Nephron progenitor cell (in vitro differentiated cells): ENCODE measurements at places on chromosomes 7 and 10.

DNA sequence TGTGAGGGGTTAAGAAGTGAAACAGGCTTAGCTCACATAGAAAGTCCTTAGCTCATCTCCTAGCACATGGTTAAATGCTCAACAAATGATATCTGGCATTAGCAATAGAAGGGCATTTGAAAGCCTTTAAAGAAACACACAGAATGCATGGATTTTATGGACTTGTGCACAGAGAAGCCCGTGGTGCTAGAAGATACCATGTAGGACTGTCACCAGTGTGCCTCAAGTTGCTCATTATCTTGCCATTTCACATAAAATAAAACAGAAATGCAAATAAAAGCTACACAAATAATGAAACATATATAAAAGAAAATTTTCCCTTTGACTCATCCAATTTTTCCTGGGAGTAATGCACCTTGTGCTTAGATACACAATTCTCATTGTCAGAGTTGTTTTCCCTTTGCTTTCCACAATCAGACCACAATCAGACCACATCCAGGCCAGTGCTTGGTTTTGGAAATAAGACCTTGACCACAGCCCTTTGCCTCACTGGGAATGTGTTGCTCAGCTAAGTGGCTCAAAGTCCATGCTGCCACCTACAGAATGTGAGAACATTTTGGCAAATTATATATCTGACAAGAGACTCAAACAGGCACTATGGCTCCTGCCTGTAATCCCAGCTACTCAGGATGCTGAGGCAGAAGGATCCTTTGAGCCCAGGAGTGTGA, 9.5 kb upstream of the WDR11 start:
- no peak for DNase-seq

GRCh38 chr7:41979834-41980307, 257.1 kb downstream of the GLI3 start:
- peak; percentile 28 for DNase-seq

DNA sequence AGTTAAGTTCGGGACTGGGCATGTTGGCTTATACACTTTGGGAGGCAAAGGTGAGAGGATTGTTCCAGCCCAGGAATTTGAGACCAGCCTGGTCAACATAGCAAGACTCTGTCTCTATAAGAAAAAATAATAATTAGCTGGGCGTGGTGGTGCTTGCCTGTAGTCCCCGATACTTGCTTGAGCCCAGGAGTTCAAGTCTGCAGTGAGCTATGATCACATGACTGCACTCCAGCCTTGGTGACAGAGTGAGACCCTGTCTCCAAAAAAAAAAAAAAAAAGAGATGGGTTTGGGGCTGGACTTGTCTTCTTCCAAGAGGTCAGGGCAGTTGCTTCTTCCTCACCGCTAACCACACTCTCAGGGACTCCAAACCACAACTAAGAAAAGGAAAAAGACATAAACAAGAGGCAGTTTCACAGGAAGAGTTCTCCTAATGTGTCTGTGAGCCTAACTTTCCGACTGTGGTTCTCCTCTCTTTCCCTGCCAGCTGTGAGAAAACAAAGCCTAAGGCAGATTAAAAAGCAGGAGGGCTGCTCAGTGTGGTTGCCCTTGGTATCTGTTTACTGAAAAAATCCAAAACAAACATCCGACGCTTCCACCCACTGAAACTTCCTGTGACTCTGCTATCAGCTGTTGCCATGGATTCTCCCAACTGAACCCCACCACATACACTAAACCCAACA, 2.4 kb upstream of the SERPINE1 start:
- no peak for DNase-seq

GRCh38 chr10:119084896-119085295, 4.3 kb upstream of the EIF3A start:
- no peak for DNase-seq

DNA sequence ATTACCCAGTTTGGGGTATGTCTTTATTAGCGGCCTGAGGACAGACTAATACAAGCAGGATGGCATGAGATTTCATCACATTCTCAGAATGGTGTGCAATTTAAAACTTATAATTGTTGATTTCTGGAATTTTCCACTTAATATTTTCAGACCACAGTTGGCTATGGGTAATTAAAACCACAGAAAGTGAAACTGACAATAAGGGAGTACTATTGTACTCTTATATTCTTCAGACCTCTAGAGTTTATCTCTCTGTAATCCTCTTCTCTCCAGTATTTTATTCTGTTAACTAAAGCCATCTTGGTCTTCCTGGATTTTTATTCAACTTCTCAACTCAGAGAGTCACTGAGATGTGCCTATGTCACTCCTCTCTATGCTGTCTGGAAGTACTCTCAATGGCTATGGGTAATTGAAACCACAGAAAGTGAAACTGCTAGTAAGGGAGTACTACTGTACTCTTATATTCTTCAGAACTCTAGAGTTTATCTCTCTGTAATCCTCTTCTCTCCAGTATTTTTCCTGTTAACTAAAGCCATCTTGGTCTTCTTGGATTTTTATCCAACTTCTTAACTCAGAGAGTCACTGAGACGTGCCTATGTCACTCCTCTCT, 118.3 kb downstream of the PPP1R17 start:
- no peak for DNase-seq

DNA sequence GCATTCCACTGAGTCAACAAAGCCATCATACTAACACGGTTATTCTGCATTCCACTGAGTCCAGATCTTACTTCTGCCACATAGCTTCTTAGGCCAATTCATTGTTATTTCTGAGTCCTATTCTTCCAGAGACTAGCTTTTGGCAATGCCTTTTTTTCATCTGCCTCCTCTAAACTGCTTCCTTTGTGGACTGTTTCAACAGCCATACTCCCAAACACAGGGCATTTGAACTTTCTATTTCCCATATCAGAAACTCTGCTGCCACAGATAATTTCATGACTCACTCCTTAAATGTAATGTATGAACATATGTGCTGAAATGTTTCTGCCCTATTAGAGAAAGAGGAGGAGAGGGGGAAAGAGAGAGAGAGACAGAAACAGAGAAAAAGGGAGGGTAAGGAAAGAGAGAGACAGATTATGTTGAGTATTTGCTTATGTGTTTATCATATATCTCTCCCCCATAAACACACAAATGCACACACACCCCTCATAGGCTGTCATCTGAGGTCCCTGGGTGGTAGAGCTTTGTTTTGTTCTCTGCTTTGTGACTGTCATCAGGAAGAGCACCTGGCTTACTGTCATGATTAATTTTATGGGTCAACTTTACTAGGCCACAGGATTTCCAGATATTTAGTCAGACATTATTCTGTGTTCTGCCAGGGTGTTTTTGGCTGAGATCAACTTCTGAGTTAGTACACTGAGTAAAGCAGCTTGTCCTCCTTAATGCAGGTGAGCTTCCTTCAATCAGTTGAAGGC, 308.0 kb upstream of the KCND2 start:
- no peak for DNase-seq

GRCh38 chr10:11192304-11193000, 174.8 kb downstream of the CELF2 start:
- DNase-seq = no peak

- DNase-seq = no peak
Observed at GRCh38 chr10:16942381-16943078, 125.3 kb upstream of the RSU1 start.

DNA sequence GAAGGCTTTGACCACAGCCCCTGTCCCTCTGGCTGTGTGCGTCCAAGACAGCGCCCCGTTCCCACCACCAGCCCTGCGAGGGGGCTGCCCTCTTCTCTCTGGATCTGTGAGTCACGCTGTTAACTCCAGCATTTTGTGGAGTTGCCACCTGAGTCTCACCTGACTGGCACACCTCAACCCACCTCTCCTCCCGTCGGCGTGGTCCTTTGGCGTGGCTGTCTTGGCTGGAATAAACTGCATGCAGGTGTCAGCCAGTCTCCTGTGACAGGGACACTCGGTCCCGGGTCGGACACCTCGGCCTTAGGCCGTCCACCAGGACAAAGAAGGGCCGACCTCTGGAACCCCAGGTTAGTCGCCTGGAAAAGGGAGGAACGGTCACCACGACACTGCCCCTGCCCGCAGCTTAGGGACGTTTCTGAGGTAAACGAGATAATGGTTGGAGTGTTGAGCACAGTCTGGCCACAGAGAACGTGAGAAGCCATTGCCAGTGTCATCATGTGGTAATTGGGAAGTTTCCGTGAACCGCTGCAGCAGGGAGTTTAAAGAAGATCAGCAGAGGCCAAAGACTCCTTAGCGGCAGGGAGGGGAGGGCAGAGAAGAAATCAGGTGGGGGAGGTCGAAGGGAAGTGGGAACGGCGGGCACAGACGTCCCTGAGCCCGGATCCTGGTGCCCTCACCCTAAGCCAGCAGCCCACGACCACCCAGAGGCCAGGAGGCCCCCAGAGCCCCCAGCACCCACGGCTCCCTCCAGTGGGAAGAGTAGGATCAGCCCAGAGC, 73.6 kb upstream of the FAM20C start:
- DNase-seq = no peak

DNA sequence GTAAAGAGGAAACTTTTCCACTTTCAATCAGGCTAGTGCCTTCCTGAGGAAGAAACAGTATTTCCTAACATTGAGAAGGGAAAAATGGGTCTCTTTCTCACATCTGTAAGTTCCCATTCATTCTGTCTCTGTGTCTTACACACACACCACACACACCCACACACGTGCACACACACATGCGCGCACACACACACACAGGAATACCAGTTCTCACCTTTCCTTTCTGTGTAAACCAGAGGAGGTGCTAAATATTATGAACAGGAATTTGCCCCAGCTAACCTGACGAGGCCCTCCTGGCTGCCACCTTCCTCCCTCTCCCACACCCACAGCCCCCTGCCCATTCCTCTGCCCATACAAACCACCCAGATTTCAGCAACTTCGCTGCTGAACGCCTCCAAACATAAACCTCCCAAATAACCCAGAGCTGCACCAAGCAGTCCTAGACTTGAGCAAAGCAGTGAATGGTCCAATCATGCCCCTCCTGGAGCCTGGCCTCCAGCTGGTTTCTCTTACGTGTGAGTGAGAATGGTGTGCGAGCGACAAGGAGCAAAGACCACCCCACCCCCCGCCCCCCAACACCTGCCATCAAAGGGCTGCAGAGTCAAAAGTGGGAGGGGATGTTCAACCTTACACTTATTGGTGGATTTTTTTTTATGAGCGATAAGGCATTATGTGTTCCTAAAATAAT, 190.5 kb downstream of the HECW1 start:
- no peak for DNase-seq

DNA sequence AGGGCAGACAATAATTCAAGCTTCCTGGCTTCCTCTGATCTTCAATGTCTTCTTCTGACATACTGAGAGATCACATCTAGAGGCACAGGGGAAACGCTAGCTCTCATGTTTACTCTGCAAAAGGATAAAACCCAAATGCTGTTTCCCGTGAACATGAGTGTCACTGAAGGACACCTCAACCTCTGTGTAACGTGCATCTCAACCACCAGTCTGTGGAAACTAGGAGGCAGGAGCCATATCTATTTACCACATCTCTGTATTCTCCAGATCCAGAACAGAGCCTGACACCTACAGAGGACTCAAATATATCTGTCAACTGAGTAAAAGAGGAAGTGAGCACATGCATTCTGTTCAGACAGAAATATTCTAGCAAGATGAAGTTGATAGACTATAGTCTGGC, 140.3 kb upstream of the TARP start:
- DNase-seq = no peak

DNA sequence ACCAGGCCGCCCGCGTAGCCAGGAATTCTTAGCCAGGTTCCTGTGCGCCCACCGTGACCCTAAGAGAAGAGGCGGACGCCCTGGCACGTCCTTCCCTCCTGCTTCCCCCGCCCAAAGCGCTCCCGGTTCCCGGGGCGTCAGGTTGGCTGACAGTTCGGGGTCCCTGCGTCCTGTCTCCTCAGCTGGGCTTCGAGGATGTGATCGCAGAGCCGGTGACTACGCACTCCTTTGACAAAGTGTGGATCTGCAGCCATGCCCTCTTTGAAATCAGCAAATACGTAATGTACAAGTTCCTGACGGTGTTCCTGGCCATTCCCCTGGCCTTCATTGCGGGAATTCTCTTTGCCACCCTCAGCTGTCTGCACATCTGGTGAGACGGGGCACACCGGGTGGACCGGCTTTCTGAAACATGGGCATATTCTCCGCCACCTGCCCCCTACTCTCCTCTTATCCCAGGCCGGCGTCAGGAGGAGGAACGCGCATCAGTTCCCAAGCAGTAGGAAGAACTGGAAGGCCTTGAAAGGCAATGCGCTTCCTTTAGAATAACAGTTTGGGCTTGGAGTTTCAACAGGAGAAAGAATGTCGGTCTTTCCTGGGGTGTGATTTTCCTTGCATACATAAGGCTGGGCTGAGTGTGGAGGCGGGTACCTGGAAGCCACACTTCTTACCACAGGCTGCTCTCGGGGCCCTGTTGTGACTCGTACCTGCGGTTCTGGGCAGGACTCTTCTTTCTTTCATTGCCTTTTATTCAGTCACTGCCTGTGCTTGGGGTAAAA, 728 bp downstream of the CAV2 start:
- peak; percentile 21 for DNase-seq

- no peak for DNase-seq
Observed at GRCh38 chr7:27377988-27378387, 135.4 kb downstream of the EVX1 start.

DNA sequence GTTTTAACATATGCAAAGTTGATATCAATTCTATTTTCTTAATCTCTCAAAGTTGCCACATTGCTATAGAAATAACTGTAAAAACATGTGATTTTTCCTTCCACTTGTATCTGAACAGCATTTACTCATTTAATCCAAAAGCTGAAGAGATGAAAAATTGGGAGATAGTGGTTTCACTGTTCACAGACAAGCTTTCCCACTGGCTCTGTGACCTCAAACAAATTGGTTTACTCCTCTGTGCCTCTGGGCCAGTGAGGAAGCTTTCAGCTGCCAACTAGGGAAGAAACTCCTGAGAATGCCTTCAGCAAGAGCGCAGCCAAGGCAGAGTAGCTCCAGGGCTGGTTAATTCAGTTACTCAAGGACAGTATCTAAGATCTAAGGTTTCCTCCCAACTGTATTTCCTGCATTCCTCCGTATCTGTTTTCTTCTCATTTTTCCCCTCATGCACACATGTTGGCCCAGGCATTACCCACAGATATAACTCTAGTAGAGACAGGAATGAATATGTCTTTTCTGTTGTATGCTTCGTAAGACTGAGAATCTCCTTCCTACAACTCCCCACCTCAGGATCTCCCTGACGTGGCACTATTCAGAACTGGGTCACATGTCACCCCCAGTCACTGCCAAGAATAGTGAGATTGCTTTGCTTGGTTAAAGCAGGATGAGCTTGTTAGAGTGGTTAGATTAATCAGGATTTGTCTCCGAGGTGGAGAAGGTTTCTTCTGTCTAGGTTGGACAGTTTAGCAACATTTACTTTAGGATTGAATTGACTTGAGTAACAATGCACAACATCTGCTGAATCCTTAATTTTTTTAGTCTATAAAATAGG, 315.7 kb downstream of the NRG3 start:
- no peak for DNase-seq

DNA sequence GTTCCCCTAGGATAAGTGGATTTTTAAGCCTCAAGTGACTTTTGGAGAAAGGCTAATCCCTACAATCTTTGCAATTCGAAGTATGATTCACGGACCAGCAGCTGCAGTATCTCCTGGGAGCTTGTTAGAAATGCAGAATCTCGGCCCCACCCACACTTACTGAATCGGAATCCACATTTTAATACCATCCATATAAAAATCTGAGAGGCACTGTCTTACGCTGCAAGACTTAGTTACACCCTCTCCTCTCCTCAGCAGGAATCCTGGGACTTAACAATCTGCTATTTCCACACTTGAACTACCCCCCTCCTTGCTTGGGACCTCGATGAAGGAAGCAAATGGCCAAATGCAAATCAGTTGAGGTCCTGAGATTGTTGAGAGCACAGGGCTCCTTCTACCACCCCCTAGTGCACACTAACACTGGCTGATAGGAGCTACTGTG, 21.0 kb downstream of the ITPRIP start:
- DNase-seq = no peak

- DNase-seq = no peak
Observed at GRCh38 chr10:95650232-95650631, 6.3 kb downstream of the ALDH18A1 start.
